ENCODE measurements at places on chromosomes 13 and 19.

- peak; percentile 87 for DNase-seq
Measured at GRCh38 chr13:41311406-41312175, 524 bp downstream of the NAA16 start.

DNA sequence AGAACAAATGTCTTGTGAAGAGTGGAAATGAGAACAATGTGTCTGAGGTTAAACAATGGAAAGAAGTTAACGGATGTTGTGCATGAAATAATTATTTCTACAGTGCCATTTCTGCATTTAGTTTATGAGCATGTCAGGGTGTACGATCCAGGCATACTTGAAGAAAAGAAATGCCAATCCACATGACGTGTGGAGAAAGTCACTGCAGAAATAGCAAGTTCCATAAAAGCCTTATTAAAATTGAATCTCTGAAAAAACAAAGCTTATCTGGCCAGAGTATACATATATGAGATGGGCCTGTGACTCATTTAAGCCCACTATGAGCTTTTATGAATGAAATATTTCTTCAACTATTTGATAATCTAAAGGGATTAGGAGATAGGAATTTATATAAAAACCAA is 426.1 kb downstream of the EFNB2 start:
- DNase-seq = no peak

GRCh38 chr19:45790942-45791341 is 1.7 kb downstream of the DMWD start:
- DNase-seq = no peak

- DNase-seq = no peak
Measured at GRCh38 chr19:49155820-49156346, 687 bp upstream of the HRC start.

DNA sequence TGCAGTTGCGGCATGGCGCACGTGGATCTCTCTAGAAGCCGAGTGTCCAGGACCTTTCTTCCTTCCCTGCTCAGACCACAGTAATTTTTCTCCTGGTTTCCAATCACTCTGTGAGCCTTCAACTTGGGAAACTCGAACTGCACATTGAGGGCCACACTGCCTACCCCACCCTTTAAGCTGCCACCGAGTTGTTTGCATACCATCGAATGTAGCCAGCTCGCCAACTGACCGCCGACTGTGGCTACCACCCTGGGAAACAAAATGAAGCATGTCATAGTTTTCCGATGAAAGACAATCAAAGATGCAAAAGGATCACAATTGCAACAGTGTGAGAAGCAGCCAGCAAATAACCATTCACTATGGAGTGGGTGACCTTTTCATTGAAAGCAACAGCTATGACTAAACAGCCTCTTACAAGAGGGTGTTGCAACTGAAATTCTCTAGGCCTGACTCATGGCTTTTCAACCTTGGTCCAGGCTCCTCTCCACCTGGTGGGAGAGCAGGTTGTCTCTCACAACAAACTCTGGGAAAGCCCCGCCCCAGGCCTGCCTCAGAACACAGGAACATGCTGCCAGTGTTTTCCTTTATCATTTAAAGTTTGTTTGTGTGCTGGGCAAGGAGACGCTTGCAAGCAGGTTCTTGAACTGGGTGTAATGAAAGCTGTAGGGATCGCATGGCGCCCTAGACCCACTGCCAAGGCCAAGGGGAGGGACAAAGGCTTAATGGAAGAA is 141.7 kb upstream of the SERP2 start:
- peak; percentile 82 for DNase-seq

GRCh38 chr19:43148233-43148632 is 38.1 kb downstream of the PSG5 start:
- DNase-seq = peak; percentile 69

GRCh38 chr19:19053508-19054314 is 10.1 kb upstream of the SLC25A42 start:
- no peak for DNase-seq

All from lower leg skin (tissue), 4 donors.